SK-N-SH (cell line): ENCODE measurements at places on chromosomes 6 and 20. TPM values are rescaled to one million over a fixed set of nuclear protein-coding genes. Genes with fewer than 3 reads are reported as not detected.

- DNase-seq, result no peak
These were observed 15.4 kb upstream of the KIAA1755 start for GRCh38 chr20:38275815-38276550.

DNA sequence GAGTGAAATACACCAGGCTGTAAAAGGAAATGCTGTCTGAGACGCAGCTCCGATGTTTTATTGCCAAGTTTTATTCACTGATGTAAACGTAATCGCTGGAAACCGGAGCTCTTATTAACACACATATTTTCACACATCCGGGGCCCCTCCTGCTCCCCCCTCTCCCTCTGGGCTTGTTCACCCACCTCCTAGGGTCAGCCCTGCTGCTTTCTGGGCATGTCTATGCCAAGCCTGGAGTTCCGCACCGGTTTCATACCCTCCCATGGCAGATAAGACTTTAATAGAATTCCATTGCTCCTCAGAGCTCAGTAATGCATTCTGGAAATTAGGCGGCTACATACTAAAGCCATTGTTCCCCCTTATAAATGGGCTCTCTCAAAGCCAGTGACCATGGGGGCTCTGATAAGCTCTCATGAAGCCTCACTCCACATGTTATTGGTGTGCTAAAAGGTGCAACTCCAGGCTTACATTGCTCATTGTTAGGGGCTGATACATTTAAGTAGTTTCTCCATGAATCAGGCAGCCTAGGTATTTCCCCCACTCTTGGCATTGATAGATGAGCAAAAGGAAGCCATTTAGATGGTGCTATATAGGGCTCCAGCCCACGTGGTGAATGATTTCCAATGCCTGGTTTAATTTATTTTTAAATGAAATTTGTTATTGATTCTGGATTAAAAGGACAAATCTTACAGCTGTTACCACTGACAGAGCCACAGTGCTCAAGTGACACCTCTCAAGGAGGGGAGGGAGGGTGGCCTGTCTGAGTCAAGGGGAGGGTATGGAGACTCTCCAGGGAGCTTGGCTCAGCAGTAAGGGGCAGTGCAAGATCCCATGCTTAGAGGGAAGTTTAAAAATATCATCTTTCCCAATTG, 4.5 kb upstream of the VSTM2L start:
- no peak for DNase-seq

GRCh38 chr6:110355022-110355421, 3.1 kb downstream of the METTL24 start:
- DNase-seq, result no peak

GRCh38 chr20:44012466-44013226, 98.0 kb downstream of the TOX2 start:
- DNase-seq, result no peak

GRCh38 chr6:109449795-109450673, 5.5 kb downstream of the MICAL1 start:
- no peak for DNase-seq

TMEM170B gene
- polyA plus RNA-seq, result 0.44 and 0.65 TPM in 2 replicates

SLC32A1 gene
- not detected in 2 replicates for polyA plus RNA-seq
